NCI-H460 (cell line): ENCODE measurements at places on chromosomes 11 and 22. TPM values are rescaled to one million over a fixed set of nuclear protein-coding genes. Genes with fewer than 3 reads are reported as not detected.

The XKR3 gene
- not detected in 2 replicates for total RNA-seq

The SLC22A9 gene
- total RNA-seq, result not detected in 2 replicates

The CCDC73 gene
- total RNA-seq, result 0.12 TPM in 1 of 2 replicates, not detected in the other

The ANKRD42 gene
- total RNA-seq, result 5.9 and 8.4 TPM in 2 replicates

The AIFM3 gene
- total RNA-seq, result 0.98 and 1.4 TPM in 2 replicates

The PDGFD gene
- 0.02 TPM in 1 of 2 replicates, not detected in the other for total RNA-seq

DNA sequence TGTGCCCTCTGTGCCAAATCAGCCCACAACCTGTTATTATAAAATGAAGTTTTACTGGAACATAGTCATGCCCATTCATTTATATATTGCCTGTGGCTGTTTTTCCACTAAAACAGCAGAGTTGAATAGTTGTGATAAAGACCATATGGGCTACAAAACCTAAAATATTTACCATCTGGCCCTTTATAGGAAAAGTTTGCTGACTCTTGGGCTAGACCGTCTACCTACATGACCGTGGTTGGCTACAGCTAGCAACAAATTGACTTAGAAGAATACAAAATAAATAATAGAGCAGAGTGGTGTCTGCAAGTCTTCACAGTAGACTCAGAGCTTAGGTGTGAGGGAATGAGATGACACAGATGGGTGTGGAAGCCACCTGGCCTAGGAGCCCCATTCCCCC is 11.2 kb upstream of the IL18BP start:
- DNase-seq, result no peak

- no peak for DNase-seq
These were observed 1.6 kb downstream of the PTPRCAP start for GRCh38 chr11:67435727-67436458.

DNA sequence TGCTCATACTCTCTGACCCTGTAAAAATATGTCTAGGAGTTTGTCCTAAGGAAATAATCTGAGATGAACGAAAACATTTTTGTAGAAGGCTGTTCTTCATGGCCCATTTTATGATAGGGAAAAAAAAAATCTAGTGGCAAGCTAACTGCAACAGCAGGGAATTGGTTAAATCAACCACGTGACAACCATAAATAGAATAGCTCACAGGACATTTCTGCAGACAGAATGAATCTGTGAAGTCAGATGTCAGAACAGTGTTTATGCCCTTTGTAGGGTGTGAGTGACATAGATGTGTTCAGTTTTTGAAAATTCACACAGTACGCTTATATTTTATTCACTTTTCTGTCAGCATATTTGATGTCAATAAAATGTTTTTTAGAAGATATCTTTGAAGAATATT is 16.1 kb downstream of the ARHGAP1 start:
- no peak for DNase-seq

DNA sequence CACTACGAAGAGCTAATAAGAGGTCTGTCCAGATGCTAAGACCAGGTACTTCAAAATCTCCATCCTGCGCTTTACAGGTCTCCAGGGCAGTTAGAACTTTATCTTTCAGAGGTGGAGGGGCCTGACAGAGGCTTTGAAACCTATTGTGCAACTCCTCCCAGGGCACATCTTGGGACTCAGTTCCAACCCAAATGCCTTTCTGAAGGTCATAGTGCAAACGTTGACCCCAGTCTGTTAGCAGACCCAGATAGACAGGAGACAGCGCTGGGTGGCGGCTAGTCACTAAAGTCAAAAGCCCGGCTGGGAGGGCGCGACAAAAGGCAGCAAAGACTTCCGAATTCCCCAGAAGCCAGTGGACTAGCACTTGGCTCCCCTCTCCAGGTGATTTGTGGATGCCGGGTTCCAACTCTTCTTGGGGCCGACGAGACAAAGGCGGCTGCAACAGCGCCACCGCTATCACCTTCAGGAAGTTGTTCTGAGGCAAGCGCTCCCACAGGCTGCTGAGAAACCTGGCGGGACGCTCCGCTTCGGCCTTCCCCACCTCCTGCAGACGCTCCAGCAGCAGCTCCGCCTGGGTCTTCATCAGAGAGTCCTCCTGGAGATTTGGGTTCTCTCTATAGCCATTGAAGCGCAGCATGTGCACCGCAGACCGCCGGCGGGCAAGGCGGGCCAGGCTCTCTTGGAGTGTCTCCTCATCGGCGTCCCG is 728 bp downstream of the FANCF start:
- DNase-seq, result peak; percentile 33

DNA sequence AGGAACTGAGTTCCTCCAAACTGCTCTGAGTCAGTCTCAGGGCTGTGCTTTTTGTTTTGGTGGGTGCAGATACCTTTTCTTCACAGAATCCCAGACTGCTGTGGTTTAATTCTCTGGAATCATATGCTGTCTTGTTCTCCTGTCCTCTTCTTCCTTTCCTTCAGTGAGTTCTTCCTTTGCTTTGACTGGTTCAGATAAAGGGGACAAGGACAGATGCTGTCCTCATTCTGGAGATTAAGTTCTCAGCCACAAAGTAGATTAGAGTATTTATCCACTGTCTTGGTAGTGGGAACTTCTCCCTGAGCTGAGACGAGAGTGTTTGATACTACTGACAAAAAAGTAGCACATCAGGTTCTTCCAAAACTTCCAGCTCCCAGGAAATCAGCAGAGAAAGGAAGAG is 13.3 kb downstream of the ZDHHC5 start:
- no peak for DNase-seq

- no peak for DNase-seq
These were observed 91.2 kb upstream of the CSNK2A3 start for GRCh38 chr11:11444027-11444803.

DNA sequence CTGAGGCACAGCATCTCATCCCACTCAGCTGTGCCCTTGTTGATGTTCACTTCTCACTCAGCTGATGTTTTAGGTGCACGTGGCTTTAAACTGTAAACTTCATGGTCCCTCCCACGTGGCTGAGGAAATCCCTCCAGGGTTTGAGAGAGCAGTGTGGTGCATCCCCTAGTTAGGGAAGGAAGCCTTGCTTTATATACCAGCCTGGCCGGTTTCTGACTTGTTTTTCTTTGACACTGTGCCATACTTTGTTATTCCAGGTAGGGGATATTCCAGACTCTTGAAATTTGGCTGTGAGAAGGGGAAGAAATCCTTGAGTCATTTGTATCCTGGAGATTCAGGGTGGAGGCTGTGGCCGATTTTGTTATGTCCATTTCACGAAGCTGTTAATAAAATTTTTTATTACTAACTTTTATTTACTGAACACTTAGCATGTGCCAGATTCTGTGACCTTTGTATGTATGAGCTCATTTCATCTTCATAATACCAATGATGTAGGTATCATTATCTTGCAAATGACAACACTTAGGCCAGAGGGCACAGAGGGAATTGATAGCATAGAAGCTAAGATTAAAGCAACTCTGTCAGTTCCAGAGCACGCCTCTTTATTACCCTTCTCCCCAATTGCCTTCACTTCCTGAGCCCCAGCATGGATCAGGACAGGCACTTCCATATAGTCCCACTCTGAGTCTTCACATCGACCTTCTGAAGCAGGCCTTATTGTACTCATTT is 116.6 kb downstream of the NAV2 start:
- DNase-seq, result no peak

DNA sequence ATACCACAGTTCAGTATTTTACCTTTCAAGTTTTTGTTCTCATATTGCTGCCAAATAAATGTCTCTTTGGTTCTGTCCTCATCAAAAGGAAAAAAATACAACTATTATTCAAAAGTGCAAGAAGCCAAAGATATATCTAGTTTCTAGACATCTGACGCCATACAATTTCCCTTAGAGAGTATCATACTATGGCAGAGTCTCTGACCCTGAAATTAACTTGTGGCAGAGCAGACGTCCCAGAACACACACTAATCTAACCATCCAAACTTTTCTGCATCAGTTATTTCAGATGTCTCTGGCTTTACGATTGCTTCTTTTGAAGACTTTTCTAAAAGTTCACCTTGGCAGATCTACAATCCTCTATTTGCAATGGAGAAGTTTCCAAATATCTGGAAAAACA is 2.7 kb downstream of the OR51T1 start:
- DNase-seq, result no peak

DNA sequence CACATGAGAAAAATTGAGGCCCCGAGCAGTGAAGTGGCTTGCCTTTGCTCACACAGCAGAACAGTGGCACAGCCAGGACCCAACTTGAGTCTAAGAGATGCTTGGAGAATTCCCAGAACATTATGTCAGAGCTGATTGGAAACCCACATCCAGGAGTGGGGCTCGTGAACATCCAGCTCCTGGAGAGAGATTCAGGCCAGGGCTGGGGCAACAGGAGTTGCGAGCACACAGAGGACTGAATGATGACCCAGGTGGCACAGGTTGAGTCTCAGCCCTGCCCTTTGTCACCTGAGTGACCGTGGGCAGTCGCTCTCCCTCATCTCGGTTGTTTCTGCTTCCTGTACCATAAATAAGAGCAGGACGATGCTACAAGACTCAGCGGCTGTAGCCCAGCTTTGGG is 102.6 kb downstream of the MYO18B start:
- no peak for DNase-seq

DNA sequence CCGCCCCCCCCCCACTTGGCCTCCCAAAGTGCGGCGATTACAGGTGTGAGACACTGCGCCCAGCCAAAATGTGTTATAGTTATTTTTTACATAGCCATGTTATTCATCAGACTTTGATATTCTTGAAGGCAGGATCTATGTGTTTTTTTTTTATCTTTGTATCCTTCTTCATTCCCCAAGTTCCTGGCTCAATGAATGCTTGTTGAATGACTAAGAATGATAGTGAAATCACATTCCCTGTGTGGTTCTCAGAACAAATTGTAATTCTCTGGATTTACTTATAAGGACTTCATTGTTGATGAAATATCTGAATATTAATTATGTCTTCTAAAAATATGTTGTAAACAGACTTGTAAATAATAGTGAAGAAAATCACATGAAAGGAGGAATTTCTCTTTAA is 33.5 kb downstream of the MMP7 start:
- no peak for DNase-seq

DNA sequence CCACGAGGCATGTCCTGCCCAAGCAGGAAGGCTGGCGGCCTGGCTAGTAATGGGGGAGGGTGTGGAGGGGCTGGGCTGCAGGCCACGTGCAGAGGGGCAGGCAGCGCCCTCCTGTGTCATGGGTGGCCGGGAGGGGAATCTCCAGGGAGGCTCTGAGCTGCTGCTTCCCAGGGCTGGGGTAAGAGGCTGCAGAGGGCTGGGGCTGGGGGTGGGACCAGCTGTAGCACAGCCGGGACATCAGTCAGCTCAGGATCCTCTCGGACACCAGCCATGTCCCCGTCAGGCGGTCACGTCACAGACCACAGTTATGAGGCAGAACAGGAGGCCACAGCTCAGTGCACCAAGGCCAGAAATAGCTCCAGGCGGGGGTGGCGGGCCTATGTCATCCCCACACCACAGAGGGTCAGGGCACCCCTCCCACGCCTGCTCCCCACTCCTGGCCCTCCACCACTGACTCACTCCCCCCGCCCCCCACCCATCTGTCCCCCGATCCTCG is 21.1 kb downstream of the RTN4R start:
- no peak for DNase-seq

DNA sequence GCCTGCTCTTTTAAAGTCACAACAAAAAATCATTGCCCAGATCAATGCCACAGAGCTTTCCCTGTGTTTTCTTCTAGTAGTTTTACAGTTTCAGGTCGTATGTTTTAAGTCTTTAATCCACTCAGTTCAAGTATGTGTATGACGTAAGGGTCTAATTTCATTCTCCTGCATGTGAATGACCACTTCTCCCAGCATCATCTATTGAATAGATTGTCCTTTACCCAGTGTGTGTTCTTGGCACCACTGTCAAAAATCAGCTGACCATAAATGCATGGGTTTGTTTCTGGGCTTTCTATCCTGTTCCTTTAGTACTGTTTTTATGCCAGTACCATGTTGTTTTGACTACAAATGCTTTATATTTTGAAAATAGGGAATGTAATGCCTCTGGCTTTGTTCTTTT is 28.1 kb downstream of the INTS4 start:
- DNase-seq, result no peak

DNA sequence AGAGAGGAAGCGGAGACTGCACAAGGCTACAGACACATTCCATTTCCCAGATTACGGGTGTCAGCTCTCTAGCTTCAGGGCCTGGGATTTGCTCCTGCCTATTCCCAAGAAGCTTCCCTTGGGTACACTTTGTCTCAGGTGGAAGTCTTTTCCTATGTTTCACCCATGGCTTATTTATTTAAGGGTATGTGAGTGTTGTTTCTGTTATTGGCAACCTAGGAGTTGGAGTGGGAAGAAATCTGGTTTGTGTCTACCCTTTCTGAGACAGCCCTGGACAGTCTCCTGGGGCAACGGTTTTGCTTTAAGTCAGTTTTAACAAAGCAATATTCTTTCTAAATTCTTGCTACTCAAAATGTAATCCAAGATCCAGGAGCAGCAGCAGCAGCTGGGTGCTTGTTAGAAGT is 127.0 kb downstream of the MICAL2 start:
- DNase-seq, result no peak

DNA sequence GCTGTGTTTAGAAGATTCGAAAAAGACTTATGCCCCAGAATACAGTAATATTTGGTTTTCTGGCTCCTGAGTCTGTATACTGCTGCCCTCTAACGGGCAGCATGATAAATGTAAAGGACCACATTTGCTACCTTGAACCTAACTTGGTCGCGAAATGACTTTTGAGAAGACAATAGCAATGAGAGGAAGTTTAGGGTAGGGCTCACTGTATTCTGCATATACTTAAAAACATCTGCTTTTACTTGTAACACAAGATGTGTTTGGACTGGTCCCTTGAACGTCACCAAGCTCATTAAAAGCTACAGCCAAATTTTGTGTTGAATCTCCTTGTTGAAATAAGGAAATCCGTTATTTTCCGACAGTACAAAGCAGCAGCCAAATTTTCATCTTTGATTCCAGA is 309.1 kb downstream of the SWAP70 start:
- peak; percentile 27 for DNase-seq

GRCh38 chr11:113505046-113505445 is 29.8 kb upstream of the DRD2 start:
- DNase-seq, result no peak

DNA sequence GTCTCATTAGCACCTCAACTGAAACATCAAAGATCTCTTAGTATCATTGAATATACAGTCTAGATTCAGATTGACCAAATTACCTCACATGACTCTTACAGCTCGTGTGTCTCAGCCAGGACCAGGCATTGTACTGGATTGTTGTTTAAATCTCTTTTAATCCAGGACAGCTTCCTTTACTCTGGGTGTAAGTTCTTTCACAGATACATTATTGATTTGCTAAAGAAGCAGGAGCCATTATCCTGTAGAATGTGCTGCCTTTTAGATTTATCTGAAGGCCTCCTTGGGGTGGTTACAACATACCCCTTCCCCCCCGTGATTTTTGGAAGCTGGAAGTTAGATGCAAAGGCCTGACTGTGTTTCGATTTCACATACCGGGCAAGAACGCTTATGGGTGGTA is 4.2 kb downstream of the MCM5 start:
- DNase-seq, result no peak

DNA sequence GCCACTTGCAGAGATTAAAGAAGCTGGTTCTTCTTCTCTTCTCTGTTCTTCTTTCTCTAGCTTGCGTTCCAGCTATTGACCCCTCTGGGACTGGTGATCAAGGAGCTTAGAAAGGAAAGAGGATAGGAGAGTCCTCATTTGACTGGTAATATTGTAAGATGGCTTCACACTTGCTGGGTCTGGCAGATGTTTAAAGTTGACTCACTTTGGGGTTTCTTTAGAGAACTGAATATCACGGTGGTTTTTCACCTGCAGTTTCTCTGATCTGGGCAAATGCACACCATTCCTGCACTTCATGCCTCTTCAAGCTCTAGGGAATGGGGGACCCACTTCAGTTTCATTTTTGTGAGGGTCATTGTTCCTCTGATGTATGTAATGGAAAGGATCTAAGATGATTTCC is 41.8 kb upstream of the DEUP1 start:
- no peak for DNase-seq

- DNase-seq, result peak; percentile 80
These were observed 67.9 kb downstream of the YAP1 start for GRCh38 chr11:102177974-102178631.
